Right renal pelvis (tissue), 4 donors: ENCODE measurements at places on chromosomes 12 and 14. TPM values are rescaled to one million over a fixed set of nuclear protein-coding genes. Genes with fewer than 3 reads are reported as not detected.

GRCh38 chr14:81390696-81391095 lies 9.4 kb downstream of the STON2 start:
- no peak for DNase-seq

GRCh38 chr12:53287741-53288216 lies 7.6 kb upstream of the PFDN5 start:
- no peak for DNase-seq

DNA sequence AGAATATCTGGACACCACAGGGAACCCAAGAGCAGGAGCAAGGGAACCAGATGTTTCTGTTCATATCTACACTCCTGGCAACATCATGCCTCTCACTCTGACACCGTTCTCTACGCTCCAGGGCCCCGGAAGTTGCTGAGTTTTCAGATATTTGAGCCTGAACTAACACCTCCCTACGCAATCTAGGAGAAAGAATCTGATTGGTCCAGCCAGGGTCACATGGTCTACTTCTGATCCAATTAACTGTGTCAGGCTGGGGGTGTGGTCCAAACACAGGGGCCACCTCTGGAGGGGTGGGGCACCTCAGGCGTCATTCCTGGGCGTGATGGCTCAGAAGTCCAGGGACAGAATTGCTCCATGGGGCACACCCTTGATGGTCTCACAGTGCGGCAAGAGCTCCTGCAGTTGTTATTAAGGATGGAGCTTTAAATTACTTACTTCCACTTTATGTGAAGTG lies 165.5 kb downstream of the PTPN11 start:
- no peak for DNase-seq

- peak; percentile 94 for DNase-seq
These were observed 907 bp upstream of the EFS start for GRCh38 chr14:23365732-23366425.

GRCh38 chr12:80939231-80939950 lies 1.7 kb upstream of the LIN7A start:
- DNase-seq: no peak

DNA sequence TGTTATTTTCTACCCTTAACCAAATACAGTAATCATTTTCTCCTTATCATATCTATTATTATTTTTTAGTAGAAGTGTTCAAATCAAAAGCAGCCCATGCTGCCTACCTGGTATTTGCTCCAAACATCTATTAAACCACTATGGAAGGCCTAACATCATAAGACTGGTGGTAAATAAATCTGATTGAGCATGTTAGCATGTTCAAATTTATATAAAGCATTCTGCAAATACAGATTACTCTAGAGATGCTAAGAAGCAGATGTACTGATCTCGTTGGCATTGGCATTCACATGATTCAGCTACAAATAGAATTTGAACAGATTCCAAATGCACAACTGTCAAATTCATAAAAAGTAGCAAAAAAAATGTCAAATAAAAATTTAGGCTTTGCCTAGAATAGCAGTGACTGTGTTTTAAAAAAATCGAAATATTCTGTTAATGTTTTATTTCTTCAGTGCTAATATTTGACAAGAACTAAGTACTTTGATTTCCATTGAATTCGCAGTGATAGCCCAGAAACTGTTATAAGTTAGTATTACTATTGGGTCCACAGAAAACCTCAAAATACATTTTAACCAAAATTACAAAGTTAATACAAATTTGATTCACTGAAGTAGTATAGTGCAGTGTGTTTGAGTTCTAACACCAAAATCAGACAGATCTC lies 9.4 kb upstream of the OSBPL8 start:
- DNase-seq: no peak

DNA sequence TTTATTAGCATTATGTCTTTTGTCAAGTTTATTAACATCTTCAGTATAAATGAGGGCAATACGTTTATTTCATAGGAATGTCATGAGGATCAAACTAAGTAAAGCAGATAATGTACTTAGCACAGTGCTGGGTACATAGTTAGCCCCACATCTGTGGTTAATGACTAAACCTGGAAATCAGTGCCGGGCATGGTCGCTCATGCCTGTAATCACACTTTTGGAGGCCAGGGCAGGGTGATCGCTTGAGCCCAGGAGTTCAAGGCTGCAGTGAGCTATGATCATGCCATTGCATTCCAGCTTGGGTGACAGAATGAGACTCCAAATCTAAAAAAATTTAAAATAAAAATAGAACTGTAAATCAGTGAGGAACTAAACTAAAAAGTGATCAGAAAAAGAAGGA lies 44.8 kb upstream of the GUCY2C start:
- DNase-seq: no peak

- DNase-seq: no peak
These were observed 95.4 kb downstream of the ITPR2 start for GRCh38 chr12:26737487-26738030.

DNA sequence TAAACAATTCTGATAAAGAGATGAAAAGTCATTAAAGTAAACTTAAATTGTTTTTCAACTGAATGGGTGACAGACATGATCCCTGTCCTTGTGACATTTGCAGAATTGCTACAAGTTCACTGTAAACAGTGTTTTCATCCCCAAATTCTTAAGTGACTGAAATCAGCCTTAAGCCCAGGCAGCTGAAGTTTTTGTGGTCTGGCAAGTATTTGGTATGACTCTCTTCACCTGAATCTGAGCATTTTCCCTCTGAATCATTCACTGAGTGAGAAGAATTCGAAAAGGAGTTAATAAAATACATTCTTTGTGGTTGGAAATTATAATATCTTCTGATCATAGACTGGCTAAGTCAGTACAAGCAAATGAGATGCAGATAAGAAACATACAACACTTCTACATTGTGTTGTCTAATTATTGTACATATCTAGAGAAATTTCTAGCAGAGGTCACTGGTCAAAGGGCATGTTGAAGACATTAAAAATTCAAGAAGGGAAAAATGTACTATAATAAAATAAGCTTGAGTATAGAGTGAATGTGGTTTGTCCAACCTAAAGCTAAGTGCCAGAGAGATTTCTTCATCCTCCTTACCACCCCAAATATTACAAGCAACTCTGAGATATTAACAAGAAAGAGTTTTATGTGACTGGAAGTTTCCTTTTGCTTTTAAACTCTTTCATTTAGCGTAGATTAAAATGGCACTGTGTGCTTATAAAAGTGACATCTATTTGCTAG lies 177.8 kb upstream of the DIO2 start:
- no peak for DNase-seq

GRCh38 chr12:2384533-2385351 lies 332.0 kb downstream of the CACNA1C start:
- no peak for DNase-seq

GRCh38 chr12:2489275-2489674 lies 305.5 kb upstream of the FKBP4 start:
- no peak for DNase-seq

GRCh38 chr14:24133735-24134134 lies 2.3 kb upstream of the PSME1 start:
- no peak for DNase-seq

DNA sequence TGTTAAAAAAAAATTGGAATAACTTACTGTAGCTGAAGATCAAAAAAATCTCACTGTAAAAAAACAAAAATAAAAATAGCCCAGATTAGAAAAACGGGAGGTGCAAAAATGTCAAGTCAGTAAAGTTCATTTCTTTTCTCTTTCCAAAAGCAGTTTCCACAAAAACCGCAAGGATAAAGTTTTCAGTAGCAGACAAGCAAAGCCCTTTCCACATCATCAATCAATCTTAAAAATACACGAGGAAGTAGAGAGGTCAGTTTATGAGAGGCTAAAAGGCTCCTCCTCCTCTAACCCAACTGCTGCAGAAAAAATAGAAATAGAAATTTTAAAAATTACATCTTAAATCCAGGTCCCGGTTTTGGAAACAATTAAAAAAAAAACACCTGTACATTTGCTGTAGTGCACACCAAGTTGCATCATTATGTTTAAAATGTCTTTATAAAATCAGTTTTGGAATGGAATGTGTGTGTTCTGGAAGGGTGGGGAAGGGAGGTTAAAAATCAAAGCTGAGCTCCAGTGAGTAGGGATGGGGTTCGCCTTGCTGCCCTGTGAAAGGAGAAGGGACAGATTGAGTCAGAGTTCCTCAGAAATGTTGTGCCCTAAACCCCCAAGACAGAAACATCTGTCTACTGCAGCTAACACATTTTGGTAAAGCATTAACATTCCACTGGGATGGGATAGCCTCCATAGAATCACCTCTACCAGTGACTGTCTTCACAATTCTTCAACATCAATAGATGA lies 5.8 kb downstream of the HNRNPC start:
- no peak for DNase-seq

DNA sequence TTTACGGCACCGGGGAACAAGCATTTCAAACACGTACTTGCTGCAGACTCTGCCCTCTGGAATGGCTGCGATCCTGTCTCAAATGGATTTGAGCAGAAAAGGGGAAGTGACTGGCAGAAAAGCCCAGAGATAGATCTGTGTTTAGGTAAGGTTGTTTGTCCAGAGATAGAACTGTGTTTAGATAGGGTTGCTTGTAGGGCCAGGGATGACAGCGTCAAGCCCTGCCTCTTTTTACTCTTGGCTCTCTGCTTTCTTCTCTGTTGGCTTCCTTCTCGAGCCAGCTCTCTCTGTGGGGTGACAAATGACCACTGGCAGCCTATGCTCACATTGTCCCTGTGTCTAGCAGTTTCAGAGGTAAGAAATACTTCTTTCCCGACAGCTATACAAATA lies 11.4 kb downstream of the DGLUCY start:
- no peak for DNase-seq

DNA sequence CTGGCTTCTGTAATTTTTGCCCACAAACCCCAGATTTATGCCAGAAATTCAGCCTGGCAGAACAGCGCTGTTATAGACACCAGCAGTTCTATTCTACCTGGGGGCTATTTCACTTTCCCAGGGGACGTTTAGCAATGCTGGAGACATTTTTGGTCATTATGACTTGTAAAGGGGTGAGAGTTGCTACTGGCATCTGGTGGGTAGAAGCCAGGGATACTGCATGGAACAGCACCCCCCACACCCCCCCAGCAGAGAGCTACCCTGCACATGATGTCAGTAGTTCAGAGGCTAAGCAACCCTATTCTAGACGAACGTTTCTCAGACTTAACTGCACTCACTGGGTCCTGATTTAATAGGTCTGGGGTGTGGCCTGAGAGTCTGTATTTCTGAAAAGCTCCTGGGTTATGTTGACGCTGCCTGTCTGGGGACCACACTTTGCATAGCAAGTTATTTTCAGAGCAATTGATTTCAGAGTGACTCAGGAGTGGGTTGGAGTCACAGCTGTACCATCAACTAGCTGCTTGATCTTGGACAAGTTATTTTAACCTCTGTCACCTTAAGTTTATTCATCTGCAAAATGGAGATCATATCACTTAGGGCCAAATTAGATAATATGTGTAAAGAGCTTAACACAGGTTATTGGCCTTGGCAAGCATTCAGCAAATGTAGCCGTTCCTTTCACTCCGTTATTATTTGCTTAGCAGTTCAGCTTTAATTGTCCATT lies 48.5 kb downstream of the CHST11 start:
- no peak for DNase-seq

DNA sequence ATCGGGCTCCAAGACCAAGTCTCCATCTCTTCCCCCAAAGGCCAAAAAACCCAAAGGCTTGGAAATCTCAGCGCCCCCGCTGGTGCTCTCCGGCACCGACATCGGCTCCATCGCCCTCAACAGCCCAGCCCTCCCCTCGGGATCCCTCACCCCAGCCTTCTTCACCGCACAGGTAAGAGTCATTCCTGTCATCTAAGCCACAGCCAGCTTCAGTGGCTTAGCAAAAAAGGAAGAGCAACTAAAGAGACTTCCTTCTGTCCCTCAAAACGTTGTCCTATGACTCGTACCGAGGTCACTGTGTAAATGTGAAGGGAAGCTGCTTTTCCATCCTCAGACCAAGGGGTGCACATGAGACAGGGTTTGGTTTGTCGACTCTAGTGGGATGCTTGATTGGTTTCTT lies 53.4 kb downstream of the ELK3 start:
- no peak for DNase-seq

DNA sequence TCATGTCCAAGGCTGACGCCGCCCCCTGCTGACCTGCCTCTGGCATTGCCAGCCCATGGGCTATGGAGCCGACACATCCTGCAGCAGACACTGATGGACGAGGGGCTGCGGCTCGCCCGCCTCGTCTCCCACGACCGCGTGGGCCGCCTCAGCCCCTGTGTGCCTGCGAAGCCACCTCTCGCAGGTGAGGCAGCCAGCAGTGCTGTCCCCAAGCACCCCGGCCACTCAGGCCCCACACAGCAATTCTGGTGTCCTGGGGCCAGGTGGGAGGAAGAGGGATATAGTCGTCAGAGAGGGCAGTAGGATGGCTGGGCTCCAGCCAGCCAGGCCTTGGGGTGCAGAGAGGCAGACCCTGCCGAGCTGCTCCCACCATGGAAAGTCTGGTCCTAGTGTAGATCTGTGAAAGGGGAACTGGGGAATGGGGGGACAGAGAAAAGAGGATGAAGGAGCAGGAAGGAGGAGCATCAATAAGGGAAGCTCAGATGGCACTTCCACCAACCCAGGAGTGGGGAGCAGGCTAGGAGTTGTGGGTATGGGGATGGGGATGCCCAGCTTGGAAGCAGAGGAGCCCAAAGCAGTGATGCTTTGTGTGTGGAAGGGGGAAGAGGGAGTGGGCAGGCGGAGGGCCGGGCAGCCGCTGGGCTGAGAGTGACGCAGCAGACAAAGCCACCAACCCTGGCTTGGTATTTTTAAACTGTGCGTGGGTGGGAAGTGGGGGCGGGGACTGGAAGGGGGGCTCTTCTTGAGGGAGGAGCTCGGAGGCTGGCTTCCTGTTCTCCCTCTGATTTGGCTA lies 4.7 kb downstream of the NAB2 start:
- peak; percentile 45 for DNase-seq

- DNase-seq: no peak
These were observed 23.1 kb downstream of the CATSPERB start for GRCh38 chr14:91708795-91709194.

- DNase-seq: no peak
These were observed 43.0 kb downstream of the NCOR2 start for GRCh38 chr12:124524231-124524925.

DNA sequence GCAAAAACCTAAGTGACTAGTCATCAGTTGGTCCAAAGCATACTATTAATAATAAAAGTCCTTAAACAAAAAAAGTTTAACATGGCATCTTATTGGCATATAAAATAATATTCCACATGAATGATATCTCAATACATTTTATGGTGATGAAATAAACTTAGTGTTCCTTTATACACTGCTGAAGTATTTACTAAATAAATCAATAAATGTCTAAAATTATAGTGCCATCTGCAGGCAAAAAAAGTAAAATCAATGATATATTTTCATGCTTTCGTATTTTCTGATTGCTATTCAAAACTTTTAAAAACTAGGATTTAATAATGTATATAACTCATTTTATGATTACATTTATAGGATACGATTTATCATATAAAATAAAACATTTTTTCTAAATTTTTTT lies 30.5 kb downstream of the PUS7L start:
- no peak for DNase-seq

GRCh38 chr12:4137015-4137414 lies 136.5 kb upstream of the CCND2 start:
- no peak for DNase-seq

- no peak for DNase-seq
These were observed 40.2 kb upstream of the CCDC196 start for GRCh38 chr14:66445936-66446335.

Gene SMCO2
- polyA plus RNA-seq: 0.36 TPM

Gene CSRP2
- polyA plus RNA-seq: 102 TPM

Gene JPH4
- 11.3 TPM for polyA plus RNA-seq

Gene GLS2
- 0.78 TPM for polyA plus RNA-seq

Gene RASAL1
- 11.4 TPM for polyA plus RNA-seq

Gene C12orf50
- 0.27 TPM for polyA plus RNA-seq

Gene TGFB3
- polyA plus RNA-seq: 15.8 TPM

Gene COPS7A
- polyA plus RNA-seq: 67.6 TPM

Gene LHX5
- not detected for polyA plus RNA-seq

Gene GLIPR1L2
- 3.3 TPM for polyA plus RNA-seq
